ENCODE measurements at places on chromosomes 16 and 17.

DNA sequence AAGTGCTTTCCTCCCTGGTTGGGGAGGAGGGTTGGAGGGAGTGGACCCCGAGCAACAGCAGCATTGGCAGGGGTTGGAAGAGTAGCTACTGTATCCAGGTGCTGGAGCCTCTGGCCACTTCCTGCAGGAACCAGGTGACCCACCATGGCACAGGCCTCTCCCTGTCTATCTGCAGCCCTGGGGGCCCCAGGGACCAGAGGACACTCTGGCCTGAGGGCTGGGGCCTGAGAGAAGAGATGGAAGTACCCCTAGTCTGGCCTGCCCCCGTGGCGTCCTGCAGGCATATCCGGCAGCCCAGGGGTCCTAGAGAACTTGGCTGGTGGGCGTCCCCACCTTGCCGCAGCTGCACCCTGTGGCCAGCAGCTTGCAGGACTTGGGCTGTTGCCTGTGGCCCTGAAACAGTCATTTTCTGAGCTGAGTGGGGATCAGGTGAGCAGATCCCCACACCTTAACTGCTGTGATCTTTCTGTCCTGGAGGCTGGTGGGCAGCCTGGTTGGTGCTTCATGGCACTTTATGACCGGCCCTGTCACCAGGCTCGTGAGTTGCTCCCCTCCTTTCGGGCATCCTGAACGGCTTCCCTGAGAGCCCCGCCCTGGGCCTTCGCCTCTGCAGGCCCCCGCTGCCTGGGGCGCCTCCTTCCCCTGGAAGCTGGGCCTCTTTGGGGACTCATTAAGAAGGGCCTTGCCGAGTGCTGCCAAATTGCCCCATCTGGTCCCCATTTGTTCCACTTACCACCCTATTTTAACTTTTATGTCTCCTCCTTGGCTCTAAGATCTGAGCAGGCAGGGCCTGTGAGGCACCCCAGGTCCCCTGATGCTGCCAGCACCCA, 298.6 kb downstream of the SEC14L1 start:
- DNase-seq: no peak

- DNase-seq: no peak
Measured at GRCh38 chr17:70677783-70678647, 508.7 kb downstream of the KCNJ2 start.

- DNase-seq: no peak
Measured at GRCh38 chr17:82031303-82031884, at the start of gene RAC3. Gene RAC3 (plus strand): TSS chr17:82031678. CDS start chr17:82031762, 84 bp downstream.

DNA sequence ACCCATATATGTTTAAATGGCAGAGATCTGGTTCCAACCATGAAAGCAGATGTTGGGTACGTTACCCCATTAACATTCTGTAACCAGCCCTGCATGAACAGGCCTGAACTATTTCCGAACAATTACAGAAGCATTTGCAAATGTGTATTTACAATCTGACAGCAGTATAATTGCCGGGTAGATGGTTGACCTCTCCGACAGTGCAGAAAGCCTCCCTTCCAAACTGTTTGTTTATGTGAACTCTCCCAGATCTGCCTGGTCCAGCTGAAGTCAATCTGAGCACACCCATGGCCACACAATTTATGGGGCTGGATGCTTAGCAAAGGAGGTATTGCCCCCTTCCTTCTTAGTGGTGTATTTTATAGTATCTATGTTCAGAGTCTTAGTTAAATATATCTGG, 21.8 kb downstream of the NUDT7 start:
- DNase-seq: no peak

- no peak for DNase-seq
Measured at GRCh38 chr17:7236808-7237207, 2.4 kb downstream of the PHF23 start.

DNA sequence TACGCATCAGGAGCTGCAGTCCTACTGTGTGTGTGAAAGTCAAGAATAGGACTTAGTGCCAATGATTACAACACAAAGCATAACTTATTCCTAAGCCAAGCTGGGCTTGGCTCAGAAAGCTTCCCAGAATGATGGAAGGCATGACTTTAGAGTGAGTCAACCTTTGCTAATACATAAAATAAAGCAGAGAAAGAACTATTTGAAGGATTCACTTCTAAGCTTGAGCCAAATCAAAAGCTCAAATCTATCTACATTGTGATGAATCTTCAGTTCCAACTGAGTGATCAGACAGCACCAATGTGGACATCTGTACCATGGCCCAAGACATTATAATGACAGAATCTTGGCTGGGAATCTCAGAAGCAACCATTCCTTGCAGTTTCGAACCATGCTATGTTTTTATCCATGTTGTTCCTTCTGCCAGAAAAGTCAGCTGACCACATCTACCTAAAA, 41.4 kb downstream of the SMG6 start:
- DNase-seq: no peak

GRCh38 chr17:50259477-50260324, 14.6 kb upstream of the TMEM92 start:
- no peak for DNase-seq

GRCh38 chr17:13981881-13982280, 87.4 kb upstream of the COX10 start:
- DNase-seq: no peak

DNA sequence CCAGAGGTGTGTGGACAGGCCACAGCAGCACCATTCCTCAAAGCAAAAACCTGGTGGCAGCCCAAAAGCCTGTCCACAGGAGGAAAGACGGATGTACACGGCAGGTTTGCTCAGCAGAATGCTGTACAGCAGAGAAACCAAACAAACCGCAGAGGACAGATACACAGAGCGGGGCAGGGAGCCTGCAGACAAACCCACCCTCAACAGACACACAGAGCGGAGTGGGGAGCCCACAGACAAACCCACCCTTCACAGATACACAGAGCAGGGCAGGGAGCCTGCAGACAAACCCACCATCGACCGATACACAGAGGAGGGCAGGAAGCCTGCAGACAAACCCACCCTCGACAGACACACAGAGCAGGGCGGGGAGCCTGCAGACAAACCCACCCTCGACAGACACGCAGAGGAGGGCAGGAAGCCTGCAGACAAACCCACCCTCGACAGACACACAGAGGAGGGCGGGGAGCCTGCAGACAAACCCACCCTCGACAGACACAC, 53.0 kb upstream of the METRNL start:
- no peak for DNase-seq

DNA sequence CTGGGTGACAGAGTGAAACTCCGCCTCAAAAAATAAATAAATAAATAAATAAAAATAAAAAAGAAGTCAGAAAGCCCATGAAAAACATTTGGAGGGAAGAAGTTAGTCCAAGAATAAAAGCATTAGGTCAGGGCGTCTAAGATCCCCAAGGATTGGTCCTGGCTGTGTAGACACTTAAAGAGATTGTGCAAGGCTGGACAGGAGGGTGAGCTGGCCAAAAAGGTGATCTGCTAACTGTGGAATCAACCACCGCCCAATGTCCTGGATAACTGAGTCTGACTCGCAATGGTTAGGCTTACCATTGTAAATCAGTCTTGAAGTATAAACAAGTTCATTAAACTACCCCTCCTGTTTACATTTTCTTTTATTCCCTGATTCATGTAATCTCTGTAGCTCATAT, 8.8 kb upstream of the ABCA8 start:
- no peak for DNase-seq

DNA sequence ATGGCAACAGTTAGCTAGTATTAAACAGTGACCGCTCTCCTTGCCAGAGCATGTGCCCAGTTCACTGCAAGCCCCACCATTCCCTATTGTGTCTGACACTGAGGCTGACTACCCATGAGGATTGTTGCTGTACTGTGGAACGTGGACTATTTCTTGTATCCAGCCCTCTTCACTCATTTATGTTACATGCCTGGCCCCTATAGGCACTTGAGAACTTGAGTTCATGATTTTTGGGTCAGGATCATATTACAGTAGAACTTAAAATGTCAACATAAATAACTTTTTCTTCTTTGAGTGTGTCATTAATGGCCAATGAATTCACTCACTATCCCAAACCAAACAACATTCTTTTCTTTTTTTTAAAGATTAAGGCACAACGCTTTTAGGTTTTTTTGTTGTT, 55.7 kb downstream of the LYRM1 start:
- no peak for DNase-seq

DNA sequence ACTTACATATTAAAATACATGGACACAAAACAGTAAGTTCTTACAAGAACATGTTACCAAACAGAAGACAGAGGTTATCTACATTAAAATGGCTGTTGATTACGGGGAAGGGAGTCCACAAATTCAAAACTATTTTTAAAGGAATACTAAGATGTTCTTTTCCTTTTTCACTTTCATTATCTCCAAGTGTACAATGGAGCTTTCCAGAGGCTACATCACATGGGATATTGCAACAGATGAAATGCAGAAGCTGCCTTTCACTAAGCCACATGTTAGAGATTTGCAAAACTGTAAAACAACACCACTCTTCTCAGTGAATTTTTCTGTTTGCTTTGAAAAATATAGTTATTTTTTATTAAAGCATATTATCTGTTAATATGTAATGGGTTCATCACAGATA, 53.6 kb downstream of the XPO6 start:
- DNase-seq: no peak

DNA sequence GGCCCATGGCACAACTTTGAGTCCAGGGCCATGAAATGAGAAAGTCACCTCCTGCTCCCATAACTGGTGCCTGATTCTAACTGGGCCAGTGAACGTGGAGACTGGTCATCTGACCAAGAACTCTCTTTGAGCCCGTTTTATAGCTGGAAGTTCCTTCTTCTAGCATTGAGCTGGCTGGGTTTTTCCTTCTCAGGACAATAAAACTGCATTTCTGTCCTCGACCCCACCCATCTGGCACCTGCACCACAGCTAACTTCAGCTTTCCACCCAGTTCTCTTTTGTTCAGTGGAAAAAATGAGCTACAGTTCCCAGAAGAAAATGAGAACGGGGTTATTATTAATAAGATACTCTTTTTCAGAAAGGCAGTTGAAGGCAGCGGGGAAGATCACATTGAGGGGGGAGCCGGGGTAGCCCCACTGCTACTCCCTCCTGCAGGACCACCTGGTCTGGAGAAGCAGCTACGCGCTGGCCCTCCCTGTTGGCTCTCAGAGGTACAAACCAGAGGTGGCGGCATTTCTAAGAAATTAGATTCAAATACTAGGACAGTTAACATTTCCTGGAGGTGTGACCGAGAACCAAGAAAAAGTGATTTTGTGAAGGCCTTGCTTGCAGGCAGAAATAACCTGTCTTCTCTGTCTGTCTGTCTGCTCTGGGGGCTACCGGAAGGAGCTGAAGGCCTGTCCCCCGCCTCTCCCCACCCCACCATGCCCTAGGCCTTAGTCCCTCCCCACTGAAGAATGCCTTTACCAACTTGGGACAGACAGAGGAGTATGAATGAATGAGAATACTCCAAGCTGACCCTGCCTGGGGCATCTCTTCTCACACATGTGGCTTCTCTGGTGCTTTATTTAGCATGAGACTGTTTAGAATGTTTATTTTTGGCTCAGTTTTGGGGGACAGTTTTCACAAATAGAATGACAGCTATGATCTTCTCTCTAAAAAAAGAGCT, 123.9 kb downstream of the XYLT1 start:
- no peak for DNase-seq

DNA sequence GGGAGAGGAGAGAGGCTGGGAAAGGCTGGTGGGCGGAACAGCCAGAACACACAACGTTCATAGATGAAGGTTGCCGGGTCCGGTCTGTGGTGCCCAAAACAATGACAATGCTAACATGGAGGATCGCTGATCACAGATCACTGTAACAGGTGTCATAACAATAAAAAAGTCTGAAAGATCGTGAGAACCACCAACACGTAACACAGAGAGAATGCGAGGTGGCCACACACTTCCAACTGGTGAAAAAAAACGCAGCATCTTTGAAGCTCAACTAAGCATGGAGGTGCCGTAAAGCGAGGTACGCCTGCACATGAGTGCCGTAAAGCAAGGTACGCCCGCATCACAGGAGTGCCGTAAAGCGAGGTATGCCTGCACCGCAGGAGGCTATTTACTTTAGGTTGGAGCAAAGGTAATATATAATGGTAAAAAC, 42.3 kb downstream of the ABR start:
- peak; percentile 75 for DNase-seq

DNA sequence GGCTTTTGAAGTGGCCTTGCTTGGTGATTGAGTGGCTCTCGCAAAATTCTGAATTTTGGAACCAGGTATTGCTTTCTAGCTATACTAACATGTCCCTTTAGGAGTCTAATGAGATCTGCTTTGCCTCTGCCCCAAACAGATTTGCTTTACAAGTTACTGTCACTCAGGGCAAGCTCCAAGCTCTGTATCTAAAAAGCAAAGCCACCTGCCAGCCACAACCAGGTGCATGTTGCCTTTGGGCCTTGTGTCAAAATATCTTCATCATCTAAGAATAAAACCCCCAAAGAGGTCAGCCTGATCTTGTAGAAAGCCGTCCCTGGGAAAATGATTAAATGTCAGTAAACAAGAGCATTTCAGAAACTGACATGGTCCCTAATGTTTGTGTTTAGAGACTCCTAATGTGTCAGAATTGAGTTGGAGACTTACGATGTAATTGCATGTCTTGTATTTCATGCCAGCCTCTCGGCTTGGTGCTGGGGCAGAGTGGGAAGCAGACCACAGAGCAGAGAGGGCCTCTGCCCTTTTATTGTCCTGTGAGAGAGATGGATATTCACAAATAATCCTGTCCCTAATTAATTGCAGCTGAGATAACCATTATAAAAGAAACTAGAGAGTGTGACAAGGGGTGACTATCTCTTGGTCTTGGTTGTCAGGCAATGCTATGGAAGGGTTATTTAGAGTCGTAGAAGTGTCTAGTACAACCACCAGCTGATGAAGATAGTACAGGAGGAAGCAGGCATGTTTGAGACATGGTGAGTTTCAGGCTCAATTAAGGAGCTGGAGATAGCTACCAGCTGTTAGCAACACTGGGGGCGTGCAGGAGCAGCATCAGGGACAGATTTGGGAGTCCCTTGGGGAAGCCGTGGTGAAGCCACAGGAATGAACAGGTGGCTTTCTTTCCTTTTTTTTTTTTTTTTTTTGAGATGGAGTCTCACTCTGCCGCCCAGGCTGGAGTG, 90.7 kb downstream of the PITPNC1 start:
- no peak for DNase-seq

DNA sequence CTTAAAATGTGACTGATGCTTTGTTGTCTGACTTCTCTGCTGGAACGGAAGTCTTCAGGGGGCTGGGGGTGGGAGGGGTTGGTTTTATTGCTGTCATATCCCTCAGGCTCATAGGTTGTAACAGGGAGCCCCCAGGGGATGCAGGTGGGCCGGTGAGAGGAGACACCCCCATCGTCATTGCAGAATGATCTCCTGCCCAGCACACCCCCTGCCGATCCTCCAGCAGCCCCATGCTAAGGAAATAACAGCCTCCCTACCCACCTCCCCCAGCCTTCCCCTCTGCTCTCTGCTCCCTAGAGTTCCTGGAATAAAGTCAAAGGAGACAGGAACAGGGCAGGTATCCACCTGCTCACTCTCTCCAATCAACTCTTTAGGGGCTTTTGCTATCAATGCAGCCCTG, 270.1 kb upstream of the TNRC6C start:
- no peak for DNase-seq

GRCh38 chr17:63442549-63443035, 3.5 kb downstream of the CYB561 start:
- DNase-seq: no peak

DNA sequence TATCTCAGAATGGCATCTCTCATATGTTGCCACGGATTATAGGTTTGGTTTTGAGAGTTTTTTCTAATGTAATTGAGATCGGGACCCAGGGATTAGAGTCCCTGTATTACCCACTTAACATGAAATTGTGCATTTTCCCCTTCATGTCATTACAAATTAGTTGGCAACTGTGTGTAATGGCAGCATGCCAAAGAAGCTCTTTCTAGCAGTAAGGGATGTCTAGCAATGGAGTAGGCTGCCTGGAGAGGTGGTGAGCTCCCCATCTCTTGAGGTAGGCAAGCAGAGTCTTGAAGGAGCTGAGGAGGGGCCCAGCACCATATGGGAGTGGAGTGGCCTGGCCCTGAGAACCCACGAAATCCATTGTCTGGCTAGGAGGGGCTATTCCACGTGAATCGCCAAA, 10.0 kb upstream of the KATNB1 start:
- no peak for DNase-seq
